ENCODE measurements at places on chromosomes 2 and 18.

DNA sequence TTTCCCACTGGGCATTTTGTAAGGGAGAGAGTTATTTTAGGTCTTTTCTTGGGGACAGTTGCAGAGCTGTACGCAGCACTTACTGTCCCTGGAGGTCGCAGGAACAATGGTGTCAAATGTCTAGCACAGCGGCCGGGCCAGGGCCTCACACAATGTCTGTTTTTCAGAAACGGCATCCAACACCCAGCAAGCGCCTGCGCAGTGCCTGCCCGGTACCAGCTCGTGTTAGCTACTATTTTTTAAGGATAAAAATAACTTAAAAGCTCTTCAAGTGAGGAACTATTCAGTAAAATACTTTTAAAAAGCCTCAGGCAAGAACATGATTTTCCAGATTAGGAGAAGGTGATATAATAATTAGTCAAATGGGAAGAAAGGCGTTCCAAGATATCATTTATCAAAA lies 90.0 kb downstream of the MBP start:
- no peak for DNase-seq

DNA sequence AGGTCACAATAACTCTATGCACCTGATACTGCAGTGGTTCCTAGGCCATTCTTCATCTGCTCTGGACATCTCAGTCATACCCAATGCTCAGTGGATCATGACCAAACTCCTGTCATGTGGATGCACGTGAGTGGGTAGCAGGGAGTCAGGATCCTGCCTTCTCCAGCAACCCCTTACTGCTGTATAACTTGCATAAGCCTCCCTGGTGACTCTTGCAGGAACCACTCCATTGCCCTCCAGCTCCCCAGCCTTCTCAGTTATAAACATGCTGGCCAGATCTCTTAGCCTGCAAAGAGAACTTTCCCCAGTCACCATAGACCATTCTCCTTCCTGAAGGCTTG lies 98.6 kb upstream of the ZNF397 start:
- DNase-seq = no peak

DNA sequence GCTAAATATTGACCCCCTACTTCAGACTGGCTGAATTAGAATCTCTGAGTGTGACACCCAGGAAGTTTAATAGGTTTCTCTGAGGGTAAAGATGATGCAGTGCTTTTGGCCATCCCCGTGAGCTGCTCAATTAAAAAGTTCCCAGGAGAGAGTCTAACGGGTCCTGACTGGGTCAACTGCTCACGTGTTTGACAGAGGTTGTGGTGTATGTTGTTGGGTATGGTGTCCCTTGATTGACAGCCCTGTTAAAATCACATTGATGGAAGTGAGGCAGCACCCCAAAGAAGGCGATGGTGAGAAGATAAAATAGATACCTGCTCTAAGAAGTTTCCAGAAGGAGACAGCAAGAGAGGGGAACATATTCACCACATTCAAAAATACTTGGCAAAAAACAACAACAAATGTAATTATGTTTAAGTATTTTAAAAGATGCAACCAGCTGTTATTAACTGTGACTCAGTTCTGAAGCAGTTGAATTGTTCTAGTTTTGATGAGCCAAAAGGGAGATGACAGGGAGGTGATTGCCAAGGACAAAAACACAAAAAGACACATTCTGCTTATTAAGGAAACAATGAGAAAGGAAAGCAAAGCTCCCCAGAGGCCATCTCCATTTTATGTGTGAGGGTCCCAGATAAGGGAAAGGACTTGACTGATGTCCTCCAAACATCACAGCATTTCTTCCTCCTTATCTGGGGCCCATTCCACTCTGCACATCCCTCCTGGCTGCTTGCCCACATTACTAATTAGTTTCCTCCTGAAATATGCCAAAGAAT lies 11.5 kb upstream of the GMCL1 start:
- DNase-seq = no peak

DNA sequence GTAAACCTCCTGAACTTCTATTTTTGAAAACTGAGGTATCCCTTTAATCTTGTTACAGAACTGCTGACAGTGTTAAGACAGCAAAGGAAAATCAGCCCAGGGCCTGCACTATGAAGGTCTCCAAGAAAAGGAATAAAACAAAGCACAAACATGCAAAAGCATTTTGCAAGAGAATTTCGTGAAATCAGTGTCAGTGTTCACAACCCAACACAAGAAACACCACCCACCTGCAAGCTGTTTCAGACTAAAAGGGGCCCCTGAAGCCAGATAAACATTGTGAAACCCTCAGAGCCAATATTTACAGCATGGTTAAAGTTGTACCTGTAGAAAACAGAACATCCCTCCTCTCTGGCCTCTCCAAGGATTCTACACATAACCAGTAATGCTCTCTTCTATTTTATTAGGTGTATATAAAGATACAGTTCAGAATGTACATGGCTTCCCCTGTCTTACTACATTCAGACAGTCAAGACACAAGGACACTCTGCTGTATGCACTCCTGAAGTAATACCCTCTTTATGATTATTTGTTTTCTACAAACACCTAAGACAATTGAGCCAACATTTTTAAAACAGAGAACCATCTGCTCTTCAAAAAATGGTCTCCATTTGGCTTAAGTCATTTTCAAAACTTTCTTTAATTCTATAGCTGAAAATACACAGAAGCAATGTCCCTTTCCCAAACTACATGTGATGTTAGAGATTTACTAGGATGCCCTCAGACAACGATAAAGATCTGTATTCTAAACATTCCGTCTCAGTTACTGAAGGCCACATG lies 149.5 kb upstream of the ZFP36L2 start:
- DNase-seq = no peak

DNA sequence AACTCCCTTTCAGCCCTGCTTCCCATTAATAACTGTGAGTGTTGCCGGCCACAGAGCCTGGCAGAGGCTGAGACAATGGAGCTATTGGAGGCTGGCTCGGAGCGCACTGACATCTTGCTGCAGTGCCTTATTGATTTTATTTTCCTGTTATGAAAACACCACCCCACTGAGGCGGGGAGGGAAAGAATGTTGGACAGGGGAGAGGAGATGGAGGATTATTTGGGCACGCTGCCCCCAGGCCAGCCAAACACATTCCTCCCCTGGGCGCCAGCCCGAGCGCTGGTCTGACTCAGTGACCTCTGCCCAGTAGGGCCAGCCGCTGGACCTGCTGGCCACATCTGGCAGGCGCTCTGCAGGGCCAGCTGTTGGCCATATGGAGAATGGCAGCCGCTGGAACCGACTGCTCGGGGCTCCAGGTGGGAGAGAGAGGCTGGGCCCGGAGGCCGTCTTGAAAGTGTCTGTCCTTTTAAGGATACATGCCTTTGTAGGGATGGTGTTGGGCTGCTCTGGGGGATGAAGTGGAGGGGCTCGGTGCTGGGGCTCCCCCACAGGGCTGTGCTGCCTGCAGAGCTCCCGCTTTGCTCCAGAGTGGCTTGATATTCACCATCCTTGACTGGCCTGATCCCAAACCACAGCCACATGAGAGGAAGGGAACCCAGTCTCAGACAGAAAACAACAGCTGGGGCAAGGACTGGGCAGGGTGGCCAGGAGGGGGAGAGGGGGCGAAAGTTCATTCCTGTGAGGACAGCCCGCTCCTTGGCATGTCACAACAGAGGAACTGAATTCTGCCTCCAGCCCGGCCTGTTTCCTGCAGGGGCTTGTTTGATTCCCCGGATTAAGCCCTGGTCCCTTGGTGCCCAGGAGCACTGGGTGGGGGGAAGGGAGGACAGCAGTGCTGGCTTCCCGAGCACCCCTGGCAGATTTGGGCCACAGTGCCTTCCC lies 179.0 kb downstream of the KLHL29 start:
- no peak for DNase-seq

DNA sequence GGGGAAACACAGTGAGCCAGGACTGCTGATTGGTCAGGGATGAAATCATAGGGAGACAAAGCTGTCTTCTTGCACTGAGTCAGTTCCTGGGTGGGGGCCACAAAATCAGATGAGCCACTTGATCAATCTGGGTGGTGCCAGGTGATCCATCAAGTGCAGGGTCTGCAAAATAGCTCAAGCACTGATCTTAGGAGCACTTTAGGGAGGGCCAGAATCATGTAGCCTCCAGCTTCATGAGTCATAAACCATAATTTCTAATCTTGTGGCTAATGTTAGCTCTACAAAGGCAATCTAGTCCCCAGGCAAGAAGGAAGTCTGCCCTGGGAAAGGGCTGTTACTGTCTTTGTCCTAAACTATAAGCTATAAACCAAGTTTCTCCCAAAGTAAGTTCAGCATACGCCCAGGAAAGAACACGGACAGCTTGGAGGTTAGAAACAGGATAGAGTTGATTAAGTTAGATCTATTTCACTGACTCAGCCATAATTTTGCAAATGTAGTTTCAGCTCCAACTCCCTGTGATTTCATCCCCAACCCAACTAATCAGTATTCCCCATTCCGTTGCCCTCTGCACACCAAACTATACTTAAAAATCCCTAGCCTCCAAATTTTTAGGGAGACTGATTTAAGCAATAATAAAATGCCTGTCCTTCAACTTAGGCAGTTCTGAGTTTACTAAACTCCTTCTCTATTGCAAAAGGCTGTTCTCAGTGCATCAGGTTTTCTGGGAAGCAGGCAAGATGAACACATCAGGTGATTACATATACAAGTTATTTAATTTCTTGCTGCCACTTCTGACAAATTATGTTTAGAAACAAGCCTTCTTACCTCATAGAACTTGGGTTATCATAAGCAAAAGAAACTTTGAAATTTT lies 226.9 kb upstream of the SPOPL start:
- no peak for DNase-seq

GRCh38 chr2:85694052-85695025 lies at the start of gene GNLY:
Gene GNLY, plus strand, starts transcription at chr2:85694358. Its CDS starts 61 bp downstream, at chr2:85694419.
- DNase-seq = no peak

- no peak for DNase-seq
Measured at GRCh38 chr18:71293322-71293721, 1004.5 kb downstream of the SOCS6 start.

DNA sequence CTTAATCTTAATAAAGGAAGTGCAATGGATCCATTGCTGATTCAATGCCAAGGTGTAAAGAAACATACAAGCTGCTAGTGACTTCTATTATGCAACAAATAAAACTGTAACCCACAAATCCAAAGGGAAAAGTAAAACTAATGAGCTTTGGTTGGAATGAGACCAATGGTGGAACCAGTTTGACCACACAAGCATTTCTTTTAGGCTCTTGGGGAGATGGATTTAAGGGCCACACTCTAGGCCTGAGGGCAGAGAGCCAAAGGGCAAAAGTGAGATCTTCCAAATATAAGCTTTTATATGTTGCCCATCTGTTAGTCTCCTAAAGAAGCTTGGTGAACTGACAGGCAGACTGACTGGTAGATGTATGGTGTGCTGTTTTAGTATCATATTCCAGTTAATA lies 41.5 kb upstream of the MMADHC start:
- DNase-seq = no peak

GRCh38 chr2:37376421-37377186 lies 32.2 kb downstream of the QPCT start:
- DNase-seq = no peak

Measured in activated CD8-positive, alpha-beta memory T cell treated with anti-CD3 and anti-CD28 coated beads, Interleukin-2, amount 50 U/mL, for 48 hours (primary cell).